ENCODE measurements at places on chromosomes 6 and 20.

GRCh38 chr6:169669147-169669546 is 32.7 kb downstream of the WDR27 start:
- no peak for DNase-seq

DNA sequence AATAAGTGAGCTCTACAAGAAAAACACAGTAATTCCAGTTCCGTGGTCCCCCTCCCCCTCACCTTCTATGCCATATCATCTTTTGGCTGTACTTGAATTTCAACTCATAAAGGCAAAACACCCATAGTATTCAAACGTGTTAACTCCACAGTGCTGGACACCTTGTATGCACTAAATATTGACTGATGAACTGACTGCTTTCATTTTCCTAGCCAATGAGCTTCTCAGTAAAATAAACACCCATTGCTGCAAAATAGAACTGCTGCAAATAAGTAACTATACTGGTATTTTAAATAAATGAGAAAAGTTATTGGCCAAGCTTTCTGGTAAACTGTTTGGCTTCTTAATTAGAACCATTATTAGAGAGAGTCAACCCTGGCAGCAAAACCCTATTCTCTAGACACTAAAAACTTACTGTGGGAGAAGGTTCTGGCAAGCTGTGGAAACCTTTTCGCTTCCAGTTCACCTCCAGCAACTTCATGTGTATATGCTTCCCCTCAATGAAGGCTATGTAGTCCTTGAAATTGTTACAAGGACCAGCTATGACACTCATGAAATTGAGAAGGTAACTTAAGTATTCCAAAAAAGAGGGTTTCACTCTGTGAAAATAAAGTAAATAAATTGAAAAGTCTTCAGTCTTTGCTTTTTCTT is 86.0 kb downstream of the MBOAT1 start:
- no peak for DNase-seq

- no peak for DNase-seq
Observed at GRCh38 chr20:24376311-24377099, 92.9 kb upstream of the SYNDIG1 start.

DNA sequence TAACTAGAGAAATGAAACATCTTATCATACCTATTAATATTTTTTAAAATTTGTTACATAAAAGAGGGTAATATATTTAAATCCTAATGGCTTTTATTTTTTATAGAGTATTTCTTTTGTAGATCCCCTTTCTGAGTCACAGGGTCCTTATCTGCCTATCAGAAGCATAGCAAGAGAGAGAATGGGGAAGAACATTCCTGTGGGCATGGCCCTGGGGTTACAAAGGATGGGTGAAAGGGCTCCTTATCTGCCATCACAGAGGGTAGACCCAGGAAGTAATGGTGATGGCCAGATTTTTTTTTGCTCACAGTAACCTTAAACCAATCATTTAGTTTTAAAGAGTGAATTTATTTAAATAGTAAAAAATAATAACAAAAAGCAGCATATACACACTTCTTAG is 582.1 kb upstream of the HTR1E start:
- DNase-seq = no peak
